ENCODE measurements at places on chromosomes 6 and 20.

- no peak for DNase-seq
Measured at GRCh38 chr6:138805016-138805765, 9.3 kb downstream of the ECT2L start.

- DNase-seq, result no peak
Measured at GRCh38 chr20:1688886-1689538, 31.4 kb upstream of the SIRPG start.

DNA sequence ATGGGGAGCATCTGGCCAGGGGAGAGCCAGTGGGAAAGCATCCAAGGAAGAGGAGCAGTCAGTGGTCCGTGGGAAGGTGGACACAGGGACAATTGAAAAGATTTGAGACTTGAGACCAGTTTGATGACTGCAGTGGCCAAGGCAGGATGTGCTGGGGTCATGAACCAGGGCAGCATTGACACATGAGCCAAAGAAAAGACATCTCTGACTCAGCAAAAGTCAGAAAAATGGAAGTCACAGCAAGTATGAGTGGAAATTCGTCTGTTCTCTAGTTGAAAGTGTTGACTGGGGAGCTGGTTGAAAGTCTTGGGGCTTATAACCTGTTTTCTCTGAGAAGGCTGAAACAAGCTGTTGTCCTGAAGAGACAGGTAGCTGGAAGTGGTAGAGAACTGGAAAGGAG, 31.3 kb downstream of the RAB22A start:
- no peak for DNase-seq

- no peak for DNase-seq
Measured at GRCh38 chr20:18400460-18400859, 66.4 kb downstream of the DZANK1 start.

DNA sequence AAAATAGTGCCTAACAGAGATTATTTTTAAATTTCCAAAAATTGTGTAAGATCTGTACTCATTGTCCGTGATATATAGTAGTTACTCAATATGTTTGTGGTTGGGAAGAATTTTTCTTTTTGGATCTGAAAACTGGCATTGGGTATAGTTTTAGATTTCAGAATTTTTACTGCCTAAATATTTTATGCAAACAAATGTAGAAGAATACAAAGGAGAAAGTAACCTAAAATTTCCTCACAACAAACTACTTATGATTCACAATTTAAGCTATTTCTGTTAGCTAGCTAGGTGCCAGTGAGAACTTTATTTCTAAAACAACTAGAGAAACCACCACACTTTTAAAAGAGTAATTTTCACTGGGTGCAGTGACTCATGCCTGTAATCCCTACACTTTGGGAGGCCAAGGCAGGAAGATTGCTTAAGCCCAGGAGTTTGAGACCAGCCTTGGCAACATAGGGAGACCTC, 38.8 kb downstream of the SESN1 start:
- no peak for DNase-seq

- DNase-seq, result no peak
Measured at GRCh38 chr6:83904395-83904794, 44.9 kb downstream of the CYB5R4 start.

GRCh38 chr6:17519120-17519519, 81.0 kb upstream of the FAM8A1 start:
- DNase-seq, result no peak

GRCh38 chr6:56637640-56638039, 5.0 kb downstream of the DST start:
- DNase-seq, result no peak

GRCh38 chr6:169982461-169983386, 231.3 kb downstream of the ERMARD start:
- no peak for DNase-seq

DNA sequence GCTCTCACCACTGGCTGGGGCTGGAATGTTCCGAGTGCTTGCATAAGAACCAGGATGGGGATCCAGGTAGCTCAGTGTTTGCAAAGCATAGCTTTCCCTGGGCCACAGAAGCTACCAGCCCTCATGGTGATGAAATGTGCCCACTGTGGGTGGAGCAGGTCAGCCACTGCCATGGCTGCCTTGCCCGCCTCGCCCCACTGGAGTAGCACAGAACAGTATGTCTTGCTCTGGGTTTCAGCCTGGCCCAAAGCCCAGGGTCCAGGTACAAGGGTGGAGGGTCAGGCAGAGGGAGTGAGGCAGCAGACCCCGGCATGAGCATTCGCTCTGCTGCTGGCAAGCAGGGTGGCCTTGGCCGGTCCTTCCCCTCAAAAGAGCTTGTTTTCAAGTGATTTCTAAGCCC, 34.7 kb downstream of the KCNK17 start:
- DNase-seq, result no peak

- no peak for DNase-seq
Measured at GRCh38 chr20:40499391-40499790, 189.6 kb downstream of the MAFB start.

DNA sequence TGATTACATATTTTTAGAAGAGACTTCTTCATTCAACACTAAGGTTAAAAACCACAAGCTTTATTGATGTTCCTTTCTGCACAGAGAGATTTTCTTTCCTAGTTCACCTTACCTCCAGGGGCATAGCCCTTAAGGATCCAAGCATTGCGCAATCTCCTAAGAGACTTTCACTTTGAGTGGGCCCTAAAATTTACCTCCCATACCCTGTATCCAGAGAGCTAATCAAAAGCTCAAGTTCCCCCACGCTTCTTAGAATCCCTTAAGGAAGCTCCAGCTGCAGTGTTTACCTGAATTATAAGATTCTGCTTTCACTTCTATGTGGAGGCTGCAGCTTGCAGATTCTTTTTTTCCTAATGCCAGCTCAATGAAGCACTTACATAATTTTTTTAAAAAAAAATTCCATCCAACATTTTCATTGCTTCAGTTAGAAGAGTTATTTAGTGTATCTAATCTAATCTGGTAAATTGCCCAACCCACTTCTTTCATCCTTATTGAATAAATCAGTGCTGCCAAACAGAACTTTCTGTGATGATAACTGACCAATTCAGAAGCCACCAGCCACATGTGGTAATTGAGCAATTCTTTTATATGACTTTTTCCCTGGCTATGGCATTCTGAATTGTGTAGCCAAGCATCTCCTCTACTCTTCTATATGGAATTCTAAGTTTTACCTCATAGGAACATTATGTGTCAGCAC, 24.6 kb upstream of the SPTLC3 start:
- no peak for DNase-seq

GRCh38 chr6:154986787-154987235, 8.3 kb upstream of the TIAM2 start:
- DNase-seq, result no peak

DNA sequence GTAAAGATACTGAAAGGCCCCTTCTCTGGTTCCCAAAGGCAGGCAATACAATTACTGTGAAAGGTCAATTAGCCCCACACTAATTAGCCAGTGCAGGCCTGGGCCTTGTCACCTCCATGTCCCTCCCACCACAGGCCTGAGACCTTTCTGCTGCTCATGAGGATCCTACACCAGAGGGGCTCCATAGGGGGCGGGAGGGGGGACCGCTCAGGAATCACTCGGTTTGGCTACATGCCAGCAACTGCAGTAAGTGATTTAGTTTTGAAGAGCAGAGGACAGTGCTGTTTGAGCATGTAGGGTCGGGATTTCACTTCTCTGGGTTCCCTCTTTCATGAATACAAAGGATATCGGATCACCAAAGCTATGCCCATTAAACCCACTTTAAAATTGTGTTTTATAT, 455.6 kb downstream of the PRKN start:
- DNase-seq, result no peak

DNA sequence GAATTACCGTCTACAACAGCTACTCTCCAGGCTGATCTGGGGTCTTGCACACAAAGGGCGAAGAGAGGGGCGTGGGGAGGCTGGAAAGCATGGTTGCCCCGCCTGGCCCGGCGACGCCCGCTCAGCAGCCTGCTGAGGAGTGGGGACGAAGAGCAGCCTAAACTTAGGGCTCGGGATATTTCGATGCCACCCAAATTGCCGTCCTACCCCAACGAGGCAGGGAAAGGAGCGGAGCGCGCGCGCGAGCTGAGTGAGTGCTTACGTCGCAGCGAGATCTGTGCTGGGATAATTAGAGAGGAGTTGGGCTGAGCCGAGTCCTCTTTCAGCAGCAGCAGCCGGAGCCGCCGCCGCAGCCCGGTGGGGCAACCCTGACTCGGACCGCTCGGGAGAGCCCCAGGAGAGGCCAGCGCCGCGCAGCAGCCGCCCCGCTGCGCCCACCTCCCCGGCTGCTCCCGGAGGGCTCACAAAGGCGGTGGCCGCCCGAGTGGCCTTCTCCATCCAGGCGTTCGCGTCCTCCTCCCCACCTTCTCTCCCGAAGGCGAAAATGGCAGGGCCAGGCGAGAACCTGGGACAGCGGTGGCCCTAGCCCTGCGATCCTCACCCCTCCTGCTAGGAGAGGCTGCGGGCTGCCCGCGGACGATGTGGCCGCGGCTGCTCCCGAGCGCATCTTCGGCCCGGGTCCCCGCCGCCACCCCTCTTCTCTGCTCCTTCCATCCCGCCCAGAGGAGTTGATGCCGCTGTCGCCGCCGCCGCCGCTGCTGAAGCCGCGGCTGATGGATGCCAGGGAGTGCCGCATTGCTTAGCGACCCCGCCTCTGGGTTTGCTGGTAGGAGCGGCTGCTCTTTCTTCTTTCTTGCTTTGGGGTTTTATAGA, at the start of gene CLVS2:
CLVS2 (plus strand) TSS at position 315 of the 873 bp plus-strand sequence. CDS start 1,543 bp downstream, outside the sequence.
- DNase-seq, result no peak

DNA sequence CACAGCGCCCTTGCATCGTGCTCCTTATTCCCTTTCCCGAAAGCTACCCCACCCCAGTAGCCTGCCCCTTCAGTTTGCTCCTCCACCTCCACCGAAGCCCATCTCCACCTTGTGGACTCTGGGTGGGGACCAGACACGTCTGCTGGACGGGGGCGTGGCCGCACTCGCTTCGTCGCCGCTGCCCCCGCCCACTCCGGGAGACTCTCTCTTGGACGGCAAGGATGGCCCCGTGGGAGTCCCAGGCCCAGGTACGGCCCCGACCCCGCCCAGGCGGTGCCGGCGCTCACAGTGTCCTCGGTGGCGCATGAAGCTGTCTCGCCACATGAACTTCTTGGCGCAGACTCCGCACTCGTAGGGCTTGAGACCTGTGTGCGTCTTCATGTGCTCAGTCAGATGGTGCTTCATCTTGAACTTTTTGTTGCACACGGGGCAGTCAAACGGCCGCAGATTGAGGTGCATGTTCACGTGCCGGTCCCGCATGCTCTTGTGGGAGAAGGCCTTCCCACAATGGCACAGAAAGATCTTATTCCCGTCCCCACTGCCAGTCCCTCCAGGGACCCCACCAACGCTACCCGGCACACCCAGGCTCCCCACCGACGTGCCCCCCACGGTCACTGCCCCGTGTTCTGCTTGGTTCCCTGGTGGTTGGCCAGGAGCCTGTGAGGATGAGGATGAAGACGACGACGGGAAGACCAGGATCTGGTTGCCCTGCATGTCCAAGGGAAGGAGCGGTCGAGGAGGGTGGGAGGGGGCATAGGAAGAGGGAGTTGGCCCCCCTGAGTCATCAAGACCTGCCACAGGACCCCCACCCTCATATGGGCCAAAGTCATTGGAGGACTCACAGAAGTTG, 1.3 kb upstream of the TAPBP start:
- no peak for DNase-seq

GRCh38 chr6:122610690-122611455, 668 bp downstream of the PKIB start:
- DNase-seq, result no peak

DNA sequence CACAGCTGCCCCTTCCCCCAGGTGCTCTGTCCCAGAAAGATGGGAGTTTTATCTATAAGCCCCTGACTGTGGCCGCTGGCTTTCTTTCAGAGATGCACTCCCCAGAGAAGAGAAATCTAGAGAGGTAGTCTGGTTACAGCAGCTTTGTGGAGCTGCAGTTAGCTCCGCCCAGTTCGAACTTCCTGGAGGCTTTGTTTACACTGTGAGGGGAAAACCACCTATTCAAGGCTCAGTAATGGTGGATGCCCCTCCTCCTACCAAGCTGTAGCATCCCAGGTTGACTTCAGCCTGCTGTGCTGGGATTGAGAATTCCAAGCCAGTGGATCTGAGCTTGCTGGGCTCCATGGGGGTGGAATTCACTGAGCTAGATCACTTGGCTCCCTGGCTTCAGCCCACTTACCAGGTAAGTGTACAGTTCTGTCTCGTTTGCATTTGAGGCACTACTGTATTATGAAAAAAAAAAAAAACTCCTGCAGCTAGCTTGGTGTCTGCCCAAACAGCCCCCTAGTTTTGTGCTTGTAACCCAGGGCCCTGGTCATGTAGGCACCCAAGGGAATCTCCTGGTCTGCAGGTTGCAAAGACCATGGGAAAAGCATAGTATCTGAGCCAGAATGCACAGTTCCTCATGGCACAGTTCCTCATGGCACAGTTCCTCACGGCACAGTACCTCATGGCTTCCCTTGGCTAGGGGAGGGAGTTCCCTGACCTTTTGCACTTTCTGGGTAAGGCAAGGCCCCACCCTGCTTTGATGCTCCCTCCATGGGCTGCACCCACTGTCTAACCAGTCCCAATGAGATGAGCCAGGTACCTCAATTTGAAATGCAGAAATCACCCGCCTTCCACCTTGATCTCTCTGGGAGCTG, 275.0 kb downstream of the CENPW start:
- no peak for DNase-seq

- no peak for DNase-seq
Measured at GRCh38 chr6:1317302-1317815, 5.5 kb downstream of the FOXQ1 start.

DNA sequence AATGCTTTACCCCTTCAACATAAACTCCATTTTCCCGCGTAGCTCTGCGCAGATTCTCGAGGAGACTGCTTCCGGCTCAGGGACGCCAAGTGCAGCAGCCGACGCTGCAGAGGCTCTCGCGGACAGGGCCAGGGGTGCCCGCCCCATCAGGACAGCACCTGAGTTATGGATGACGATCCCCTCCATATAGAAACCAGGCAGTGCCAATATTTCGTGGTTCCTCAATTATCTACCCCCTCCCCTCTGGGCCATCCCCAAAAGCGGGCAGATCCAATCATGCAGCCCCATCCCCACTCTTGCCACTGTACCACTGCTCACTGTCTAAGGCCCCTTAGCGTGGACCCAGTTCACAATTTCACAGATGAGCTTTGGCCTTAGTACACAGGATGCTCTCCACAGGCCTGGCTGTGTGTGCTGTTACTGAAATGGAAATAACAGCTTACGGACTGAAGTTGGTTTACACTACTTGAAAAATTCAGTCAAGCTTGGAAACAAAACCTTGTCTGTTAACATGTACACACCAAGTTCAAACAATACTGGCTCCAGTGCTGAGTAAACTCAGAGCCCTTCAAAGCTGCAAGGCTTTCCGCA, 74.5 kb downstream of the DACT2 start:
- DNase-seq, result no peak

- no peak for DNase-seq
Measured at GRCh38 chr6:134447423-134447822, 129.5 kb upstream of the SGK1 start.

GRCh38 chr20:61680096-61680495, 385.6 kb downstream of the TAF4 start:
- DNase-seq, result no peak

GRCh38 chr20:19506021-19506420, 252.0 kb upstream of the RIN2 start:
- DNase-seq, result no peak
